Activated T-cell treated with anti-CD3 and anti-CD28 coated beads, Interleukin-2, amount 50 U/mL, for 24 hours (primary cell): ENCODE measurements at places on chromosomes 3 and 15.

DNA sequence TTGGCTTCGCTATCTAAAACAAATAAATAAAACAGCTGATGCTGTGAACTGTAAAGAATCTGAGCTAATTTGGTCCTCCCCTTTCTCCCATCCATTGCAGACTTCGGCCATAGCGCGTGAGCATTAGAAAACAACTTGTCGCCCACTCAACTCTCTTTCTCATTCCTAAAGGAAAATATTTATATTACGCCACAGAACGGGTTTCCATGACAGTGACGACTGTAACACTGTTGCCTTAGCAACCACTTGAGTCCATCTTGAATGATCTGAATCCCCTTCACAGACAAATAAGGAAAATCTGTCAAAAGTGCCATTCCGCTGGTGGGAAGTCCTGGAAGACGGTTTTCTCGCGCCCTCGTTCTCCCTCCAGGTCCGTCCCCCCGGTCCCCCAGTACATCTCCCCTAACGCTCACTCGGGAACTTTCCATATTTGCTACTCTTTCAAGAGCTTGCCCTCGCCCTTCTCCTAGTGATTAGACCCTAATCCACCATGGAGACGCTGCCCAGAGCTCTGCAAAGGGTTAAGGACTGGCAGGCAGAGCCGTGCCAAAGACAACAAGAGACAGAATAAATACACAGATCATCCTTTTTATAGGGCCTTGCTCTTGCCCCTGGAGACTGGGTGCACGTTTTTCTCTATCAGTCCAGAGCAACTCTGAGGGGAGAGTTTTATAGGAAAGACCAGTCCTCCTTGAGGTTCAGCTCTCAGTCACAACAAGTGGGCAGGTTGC lies 50.5 kb downstream of the CRYGS start:
- no peak for DNase-seq

- no peak for DNase-seq
Observed at GRCh38 chr15:101221902-101222301, 29.9 kb downstream of the CHSY1 start.

DNA sequence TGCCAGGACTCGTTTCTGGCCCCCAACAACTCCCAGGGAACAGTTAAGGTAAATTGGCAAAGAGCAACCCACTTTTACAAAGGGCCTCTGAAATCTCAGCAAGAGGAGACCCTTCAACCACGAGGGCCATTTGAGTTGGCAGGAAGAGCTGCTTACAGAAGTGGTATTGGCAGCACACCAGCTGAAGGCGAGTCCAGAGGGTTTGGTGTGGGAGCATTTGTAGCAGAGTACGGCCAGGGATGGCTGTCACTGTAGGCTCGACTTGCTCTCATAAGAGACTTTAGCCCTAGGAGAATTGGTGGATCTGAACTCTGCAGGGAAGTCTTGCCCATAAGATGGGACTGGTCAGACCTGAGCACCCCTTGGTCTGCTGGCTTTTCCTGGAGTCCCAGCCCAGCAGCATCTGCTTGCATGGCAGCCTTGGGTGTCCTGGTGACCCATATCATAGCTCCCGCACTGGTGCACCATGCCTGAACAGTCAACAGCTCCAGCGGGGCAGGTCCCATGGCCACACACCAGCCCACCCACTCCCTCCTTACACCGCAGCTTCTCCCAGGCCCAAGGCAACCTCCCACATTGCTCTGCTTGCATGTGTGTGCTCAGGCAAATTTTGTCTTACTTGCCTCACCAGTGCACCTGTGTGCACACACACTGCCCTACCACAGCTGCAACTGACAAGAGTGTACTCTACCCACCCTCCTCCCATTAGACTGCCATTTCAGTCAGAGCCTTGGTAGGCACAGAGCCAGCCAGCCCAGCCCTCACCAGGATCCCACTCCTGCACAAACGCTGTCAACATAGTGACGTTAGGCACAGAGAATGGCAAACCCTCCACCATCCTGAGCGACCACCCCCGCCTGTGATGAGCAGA lies 861.6 kb upstream of the DPPA4 start:
- DNase-seq: no peak

DNA sequence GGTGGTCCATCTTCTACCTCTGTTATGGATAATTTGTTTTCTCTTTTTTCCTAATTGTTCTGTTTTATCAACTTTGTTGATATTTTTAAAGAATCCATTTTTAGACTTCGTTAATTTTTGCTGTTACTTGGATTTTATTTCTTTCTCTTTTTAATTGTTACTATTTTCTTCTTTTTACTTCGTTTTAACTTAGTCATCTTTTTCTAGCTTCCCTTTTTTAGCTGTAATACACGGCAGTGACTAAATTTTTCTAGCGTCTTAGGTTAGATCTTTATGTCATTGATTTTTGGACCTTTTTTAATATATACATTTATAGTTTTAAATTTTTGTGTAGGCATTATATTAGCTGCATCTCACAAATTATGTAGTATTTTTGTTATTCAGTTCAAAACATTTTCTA lies 33.1 kb downstream of the ARIH2 start:
- DNase-seq: no peak

GRCh38 chr3:150291515-150291914 lies 116.6 kb upstream of the TSC22D2 start:
- no peak for DNase-seq

GRCh38 chr3:59321881-59322540 lies 272.2 kb upstream of the CFAP20DC start:
- DNase-seq: no peak

- no peak for DNase-seq
Observed at GRCh38 chr3:46481636-46482035, 16.1 kb upstream of the RTP3 start.
